Right renal pelvis (tissue), 4 donors: ENCODE measurements at places on chromosomes 6 and 20.

GRCh38 chr20:64131406-64131805 lies 24.0 kb upstream of the NPBWR2 start:
- DNase-seq: no peak

GRCh38 chr6:149221774-149222070 lies 95.8 kb upstream of the TAB2 start:
- DNase-seq: no peak

DNA sequence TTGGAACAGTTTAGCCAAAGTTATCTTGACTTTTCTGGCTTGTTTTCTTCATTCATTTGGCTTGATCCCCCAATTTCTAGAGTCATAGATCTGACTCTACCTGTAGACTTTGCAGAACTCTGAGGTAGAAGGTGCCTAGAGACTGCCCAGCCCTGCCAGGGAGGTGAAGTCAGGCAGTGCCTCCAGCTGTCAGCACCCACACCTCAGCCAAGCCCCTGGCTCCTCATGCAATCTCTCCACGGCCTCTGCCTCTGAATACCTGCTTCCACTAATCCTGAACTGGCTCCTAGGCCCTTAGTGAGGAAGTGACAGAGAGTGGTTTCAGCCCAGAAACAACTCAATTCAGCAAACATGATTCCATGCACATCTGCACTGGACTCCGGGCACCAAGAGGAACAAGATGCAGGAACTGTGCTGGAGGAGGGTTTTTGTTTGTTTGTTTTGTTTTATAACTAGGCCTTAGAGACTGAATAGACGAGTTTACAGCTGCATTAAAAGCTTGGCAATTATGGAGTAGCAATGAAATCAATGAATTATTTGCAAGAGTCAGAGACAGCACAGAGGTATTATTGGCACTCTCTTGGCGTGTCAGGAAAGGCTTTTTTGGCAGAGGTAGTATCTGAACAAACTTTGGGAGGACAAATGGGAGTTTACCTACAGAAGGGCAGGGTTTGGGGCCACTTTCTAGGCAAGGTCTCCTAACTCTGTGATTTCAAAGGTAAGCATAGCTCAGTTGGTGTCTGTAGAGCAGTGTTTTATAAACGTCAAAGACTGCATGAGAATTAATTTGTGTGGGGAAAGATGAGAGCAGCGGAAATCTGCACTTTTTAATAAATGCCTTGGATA lies 25.2 kb downstream of the TGM3 start:
- no peak for DNase-seq

- DNase-seq: no peak
Measured at GRCh38 chr6:44005507-44005903, 121.7 kb downstream of the MRPL14 start.

DNA sequence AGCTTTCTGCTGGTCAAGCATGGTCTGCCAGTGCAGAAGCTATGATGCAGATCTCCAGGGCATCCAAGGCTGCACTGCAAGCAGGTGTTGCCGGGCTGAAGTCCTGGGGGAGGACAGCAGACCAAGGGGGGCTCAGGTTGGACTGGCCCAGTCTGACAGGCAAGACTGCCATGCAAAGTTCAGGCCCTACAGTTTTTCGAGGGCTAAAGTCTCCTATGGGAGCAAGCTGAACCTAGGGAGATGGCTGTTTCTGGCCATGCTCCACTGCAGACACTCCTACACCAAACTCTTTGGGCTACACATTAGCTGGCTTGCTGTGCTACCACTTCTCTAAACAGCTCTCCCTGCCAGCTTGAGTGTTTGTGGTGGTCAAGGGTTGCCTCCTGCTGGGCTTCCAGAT lies 130.0 kb upstream of the SYNCRIP start:
- DNase-seq: no peak

GRCh38 chr6:475314-475713 lies 83.8 kb downstream of the IRF4 start:
- no peak for DNase-seq

- no peak for DNase-seq
Measured at GRCh38 chr6:149334682-149335160, 17.2 kb downstream of the TAB2 start.

- no peak for DNase-seq
Measured at GRCh38 chr6:78513856-78514255, 353.5 kb upstream of the IRAK1BP1 start.

GRCh38 chr6:24775520-24776058 lies 852 bp downstream of the GMNN start:
- DNase-seq: no peak
